ENCODE measurements at places on chromosomes 2 and 18.

GRCh38 chr2:175205523-175205922, 24.0 kb upstream of the ATP5MC3 start:
- no peak for DNase-seq

DNA sequence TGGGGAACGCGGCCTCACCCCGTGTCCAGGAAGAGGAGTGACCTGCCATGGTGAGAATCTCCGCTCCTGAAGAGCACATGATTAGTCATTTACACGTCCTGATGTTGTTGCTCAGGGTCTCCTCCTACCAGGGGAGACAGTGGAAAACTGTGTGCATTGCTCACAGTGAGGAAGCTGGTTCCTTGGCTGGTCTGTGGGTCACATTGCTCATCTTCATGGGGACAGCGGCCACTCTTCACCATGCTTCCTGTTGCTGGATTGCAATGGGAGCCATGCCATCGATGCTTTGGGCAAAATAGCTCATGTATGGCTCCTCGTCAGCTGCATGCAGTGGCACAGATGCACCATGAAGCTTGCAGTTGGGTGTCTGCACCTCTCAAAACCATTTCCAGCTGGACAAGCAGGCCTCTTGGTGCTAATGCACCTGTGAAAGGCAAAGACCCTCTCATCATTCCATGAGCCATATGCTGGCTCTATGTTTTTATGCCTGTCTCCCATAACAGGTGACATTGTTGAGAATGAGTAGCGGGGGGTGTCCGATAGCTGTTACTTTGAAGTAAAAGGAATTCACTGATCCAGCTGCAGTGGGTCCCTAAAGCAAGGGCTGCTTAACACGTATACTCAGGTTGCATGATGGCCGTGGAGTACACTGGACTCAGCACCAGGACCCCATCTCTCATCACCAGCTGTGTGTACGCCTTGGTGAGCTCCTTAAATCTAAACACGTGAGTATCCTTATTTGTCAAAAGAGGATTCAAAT, 135.0 kb upstream of the ALKAL2 start:
- DNase-seq = no peak

- no peak for DNase-seq
These were observed 60.1 kb downstream of the POLR1A start for GRCh38 chr2:86045541-86045940.

GRCh38 chr2:138112536-138112935, 148.3 kb downstream of the HNMT start:
- no peak for DNase-seq

GRCh38 chr2:176979981-176980710, 232.4 kb upstream of the HNRNPA3 start:
- DNase-seq = no peak

GRCh38 chr2:203237346-203238238, 1.2 kb upstream of the CYP20A1 start:
- DNase-seq = no peak

GRCh38 chr2:72527424-72527823, 298.4 kb downstream of the EXOC6B start:
- no peak for DNase-seq

DNA sequence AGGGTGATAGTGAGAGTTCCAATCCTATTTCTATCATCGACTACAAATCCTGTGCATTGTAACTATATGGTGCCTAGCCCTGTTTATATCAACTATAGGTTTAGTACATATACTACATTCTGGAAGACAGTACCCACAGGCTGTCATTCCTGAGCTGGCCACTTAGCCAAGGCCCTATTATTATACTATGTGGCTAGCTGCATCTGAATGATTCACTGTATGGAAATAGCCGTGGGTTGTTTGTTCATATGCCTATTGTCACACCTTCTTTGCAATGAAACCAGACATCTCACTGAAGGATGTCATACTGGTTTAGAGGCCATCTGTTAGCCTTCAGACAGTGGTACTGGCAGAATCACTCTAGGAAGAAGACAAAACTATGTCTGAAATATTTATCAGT, 62.3 kb upstream of the FSIP2 start:
- DNase-seq = no peak

GRCh38 chr2:215773728-215774127, 239.6 kb downstream of the MREG start:
- DNase-seq = no peak

DNA sequence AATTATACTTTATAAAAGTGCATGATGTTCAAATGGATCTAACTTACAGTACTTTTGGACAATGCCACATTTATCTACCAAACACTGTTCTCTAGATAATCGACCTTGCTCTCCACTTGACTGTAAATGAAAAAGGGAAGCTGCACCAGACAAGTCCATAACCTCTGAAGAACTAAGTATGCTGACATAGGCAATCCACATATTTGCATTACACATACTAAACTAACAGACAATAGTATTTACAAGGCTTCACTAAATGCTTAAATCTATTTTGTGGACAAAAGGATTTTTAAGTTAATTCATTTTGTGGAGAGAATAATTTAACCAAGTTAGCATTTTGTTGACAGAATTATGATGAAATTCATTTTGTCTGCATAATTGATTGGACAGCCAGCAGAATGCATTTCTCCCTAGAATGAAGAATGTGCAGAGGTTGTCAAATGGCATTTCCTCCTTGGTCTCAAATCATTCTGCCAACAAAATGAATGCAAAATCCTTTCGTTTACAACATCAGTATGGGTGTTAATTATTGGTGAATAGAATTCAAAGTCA, 520.9 kb downstream of the CPS1 start:
- DNase-seq = no peak

DNA sequence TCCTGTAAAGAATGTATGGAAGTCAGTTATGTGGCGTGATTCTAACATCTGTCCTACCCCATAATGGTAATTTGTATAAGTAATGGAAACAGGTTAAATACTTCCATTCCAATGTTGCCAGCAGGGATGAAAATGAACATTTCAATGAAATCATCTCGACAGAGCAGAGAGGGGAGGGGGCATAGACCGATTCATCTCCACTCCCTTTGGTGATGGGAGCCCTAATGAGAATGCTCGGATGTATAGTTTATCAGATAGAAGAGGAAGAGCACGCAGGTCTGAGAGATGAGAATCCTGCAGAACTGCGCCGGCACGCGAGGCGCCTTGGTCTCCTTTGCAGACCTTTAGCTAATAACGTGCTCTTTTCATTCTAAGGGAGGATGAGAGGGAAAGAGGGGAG, 61.4 kb downstream of the TSHZ1 start:
- no peak for DNase-seq

GRCh38 chr2:118350621-118351020, 262.4 kb downstream of the INSIG2 start:
- DNase-seq = no peak

DNA sequence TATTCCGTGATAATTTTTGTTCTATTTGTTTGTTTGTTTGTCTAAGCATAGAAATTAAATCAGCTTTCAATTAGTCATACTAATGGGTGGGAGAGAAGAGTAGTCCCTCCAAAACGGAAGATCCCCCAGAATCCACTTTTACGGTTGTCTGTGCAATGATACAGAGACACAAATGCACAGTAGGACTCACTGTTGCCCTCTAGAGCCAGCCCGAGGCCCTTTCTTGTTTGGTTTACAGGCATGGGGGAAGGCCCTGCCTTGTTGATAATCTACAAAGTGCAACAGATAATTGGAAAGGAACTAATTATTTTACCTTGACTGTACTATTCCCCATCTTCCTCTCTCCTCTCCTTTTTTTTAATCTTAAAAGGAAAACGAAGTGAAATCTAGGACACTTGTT, 121.1 kb downstream of the ACOXL start:
- DNase-seq = no peak

- no peak for DNase-seq
These were observed 11.3 kb downstream of the KCTD18 start for GRCh38 chr2:200498402-200499162.

GRCh38 chr2:143401861-143402260, 272.6 kb downstream of the ARHGAP15 start:
- DNase-seq = no peak

DNA sequence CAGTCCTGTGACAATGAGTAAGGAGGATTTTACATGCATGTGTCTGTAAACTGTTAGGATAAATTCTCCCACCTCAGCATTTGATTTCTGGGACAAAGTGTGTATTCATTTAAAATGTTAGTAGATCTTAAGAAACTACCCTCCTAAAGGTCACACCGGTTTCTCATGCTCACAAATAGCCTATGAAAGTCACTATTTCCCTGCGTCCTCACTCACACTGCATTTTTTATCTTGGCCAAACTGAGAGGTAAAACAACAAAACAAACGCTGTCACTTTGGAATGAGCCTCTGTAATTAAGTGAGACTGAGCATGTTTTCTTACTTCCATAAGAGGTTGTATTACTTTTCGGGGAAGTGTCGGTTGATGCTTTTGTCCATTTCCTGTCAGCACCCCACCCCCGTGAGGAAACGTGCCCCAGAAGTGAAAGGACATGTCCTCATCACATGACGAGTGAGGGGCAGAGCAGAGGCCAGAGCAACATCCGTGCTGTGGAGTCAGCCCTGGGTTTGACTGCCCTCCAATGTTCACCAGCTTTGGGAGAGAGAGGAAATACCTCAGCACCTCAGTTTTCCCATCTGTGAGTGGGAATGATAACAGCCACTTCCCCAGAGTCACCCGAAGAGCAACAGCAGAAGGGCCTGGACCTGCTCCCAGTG, 3.1 kb downstream of the GYPC start:
- no peak for DNase-seq

- DNase-seq = no peak
These were observed 70.8 kb upstream of the GATA6 start for GRCh38 chr18:22098563-22098989.

GRCh38 chr2:76985387-76986136, 536.6 kb downstream of the LRRTM4 start:
- DNase-seq = no peak

GRCh38 chr2:197516393-197516761, 511 bp downstream of the MOB4 start:
- no peak for DNase-seq

DNA sequence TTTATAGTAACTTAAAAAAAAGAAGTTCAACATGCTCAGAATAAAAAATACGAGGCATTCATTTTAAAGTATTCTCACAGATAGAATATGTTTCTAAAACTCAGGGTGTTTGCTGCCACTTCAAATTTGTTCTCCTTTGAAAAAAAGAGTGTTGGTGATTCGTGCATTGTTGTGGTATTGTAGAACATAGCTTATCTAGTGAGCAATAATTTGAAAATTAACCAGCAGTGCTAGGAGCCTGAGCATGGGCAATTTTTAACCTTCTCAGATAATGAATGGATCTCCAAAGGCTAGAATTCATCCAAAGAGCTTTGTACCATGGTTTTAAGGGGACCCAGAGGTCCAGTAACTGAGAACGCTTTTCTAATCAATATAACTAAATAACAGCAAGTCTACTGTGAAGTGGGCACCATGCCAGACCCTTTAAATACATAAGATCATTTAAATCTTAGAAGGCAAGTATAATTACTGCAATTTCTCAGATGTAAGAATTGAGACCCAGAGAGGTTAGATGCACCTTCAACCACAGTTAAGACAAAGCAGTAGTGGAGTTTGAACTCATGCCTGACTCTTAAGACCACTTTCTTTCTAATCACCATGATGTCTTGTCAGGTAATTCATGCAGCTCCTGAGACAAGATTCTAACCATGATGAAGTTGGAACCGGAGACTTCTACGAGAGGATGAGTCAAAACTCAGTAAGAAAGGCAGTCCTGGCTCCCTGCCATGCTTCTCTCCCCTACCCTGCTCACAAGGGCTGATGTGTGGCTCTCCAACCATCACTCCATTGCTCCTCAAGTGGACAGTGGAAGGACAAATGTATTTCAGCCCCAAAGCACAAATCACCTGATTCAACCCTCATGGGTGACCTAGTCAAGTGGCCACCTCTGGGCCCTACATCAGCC, 3.4 kb downstream of the CYRIA start:
- no peak for DNase-seq

DNA sequence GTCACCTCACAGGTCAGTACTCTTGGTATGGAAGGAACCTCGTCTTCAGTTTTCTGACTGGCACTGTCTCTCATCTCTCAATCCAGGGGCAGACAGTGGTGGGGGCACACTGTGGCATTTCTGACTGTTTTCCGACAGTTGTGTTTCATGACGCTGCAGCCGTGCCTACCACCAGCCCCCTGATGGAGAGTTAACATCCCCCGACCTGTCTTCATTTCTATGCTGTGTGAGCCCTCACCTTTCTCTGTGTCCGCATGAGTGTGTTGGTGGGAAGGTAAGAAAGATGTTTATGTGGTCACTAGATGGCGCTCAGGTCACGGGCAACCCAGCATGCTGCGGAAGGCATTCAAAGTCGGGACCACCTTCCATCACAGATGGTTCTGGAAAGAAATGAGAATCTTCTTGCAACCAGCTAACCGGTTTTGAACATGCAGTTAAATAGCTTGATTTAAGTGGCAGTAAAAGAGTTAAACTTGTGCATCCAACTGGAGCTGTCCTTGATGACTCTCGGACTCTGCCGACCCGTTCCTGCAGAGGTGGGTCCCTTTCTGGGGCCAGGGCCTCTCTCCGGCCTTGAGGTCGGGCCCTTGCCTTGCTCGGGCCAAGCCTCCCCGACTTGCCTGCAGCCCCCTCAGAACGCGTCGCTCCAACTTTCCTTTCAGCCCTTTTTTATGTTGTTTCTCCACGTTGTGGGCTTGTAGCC, 92.4 kb downstream of the DYSF start:
- no peak for DNase-seq

DNA sequence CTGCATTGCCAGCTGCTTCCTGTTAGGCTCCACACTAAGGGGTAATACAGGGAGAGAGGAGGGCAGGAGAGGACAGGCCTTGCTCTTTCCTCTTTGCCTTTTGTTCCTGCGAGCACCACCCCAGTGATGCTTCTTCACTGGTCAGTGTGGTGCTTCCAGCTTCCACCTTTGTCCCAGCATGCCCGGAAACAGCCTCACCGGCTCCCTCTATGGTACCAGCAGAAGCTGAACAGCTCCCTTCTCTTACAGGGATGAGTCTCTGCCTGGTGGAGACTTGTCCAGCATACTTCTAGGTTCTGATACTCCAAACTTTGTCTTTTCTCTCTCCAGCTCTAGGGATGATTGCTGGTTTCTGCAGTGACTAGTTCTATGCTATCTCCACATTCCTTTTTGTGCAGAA, 413.3 kb downstream of the TSN start:
- no peak for DNase-seq

GRCh38 chr2:239676716-239677452, 276.1 kb upstream of the HDAC4 start:
- DNase-seq = no peak

- DNase-seq = no peak
These were observed 90.1 kb downstream of the CHN1 start for GRCh38 chr2:174914853-174915760.

DNA sequence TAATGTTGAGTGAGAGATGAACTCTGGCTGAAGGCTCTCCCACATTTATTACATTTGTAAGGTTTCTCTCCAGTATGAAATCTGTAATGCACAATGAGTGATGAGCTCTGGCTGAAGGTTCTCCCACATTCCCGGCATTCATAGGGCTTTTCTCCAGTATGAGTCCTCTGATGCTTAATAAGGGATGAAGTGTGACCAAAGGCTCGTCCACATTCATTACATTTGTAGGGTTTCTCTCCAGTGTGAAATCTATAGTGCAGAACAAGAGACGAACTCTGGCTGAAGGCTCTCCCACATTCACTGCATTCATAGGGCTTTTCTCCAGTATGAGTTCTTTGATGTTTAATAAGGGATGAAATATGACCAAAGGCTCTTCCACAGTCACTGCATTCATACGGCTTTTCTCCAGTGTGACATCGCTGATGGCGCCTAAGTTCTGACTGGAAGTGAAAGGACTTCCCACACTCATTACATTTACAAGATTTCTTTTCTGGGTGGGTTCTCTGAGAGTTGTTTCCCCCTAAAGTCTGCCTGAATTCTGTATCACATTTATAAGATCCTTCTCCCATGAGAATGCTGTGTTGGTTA, 10.2 kb downstream of the ZNF514 start:
- no peak for DNase-seq

- no peak for DNase-seq
These were observed 58.7 kb upstream of the SLC66A3 start for GRCh38 chr2:11096591-11096990.

All from activated B cell treated with CpG ODN at 0.5 μM for 24 hours (primary cell).